Thyroid gland (tissue), 4 donors: ENCODE measurements at places on chromosomes 6 and 20. TPM values are rescaled to one million over a fixed set of nuclear protein-coding genes. Genes with fewer than 3 reads are reported as not detected.

CHMP4B gene
- total RNA-seq = 70.3 TPM

KCNK16 gene
- not detected for total RNA-seq

ECT2L gene
- 0.20 TPM for total RNA-seq

GOPC gene
- total RNA-seq = 37.9 TPM

CLPSL2 gene
- not detected for total RNA-seq

HLA-DMA gene
- total RNA-seq = 19.4 TPM

CAPN11 gene
- total RNA-seq = not detected

TAB2 gene
- 74.3 TPM for total RNA-seq

SMOC2 gene
- total RNA-seq = 20.0 TPM

PLN gene
- 21.8 TPM for total RNA-seq

CST1 gene
- not detected for total RNA-seq

KCNB1 gene
- 0.54 TPM for total RNA-seq

TFAP2A gene
- total RNA-seq = 0.40 TPM

TLDC2 gene
- 2.5 TPM for total RNA-seq

MYH7B gene
- total RNA-seq = 1.9 TPM

PAK5 gene
- 0.13 TPM for total RNA-seq

NOL4L gene
- total RNA-seq = 18.5 TPM

CDH4 gene
- total RNA-seq = 0.22 TPM

VSTM2L gene
- 4.0 TPM for total RNA-seq

MDFI gene
- total RNA-seq = 9.3 TPM

SYCP2 gene
- total RNA-seq = 8.5 TPM

KCNG1 gene
- total RNA-seq = not detected

RIMS4 gene
- 4.3 TPM for total RNA-seq

MCHR2 gene
- not detected for total RNA-seq

ZC3H12D gene
- total RNA-seq = 0.78 TPM

ID4 gene
- total RNA-seq = 768 TPM

TOX2 gene
- 3.4 TPM for total RNA-seq

TBXT gene
- 1.3 TPM for total RNA-seq

BHLHE23 gene
- total RNA-seq = not detected

GPSM3 gene
- 4.2 TPM for total RNA-seq

MLIP gene
- total RNA-seq = not detected

GTPBP2 gene
- 65.8 TPM for total RNA-seq

HLA-DMB gene
- total RNA-seq = 82.9 TPM

GPRC6A gene
- total RNA-seq = not detected

VSX1 gene
- total RNA-seq = not detected

RRAGD gene
- 49.8 TPM for total RNA-seq

XKR7 gene
- 0.10 TPM for total RNA-seq

OR12D3 gene
- total RNA-seq = not detected

CRISP3 gene
- not detected for total RNA-seq
